ENCODE measurements at places on chromosomes 1 and 21.

DNA sequence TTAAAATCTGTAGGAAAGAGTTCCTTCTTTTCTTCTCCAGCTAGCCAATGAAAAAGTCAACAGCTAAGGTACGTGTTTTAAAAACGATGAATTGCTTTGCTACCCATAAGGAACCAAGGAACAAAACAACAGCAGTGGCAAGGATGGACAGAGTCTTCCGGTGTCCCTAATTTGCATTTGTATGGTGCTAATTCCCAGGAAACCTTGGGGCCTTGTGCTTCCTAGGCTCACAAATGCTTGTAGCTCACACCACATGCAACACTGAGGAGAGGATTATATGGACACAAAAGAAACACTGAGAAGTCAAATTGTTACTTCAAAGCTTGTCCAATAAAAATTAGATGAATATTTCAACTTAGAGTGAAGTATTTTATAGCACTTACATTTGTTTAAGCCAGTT is 1.8 kb upstream of the PGBD5 start:
- DNase-seq, result no peak

- peak; percentile 9 for DNase-seq
These were observed 384.9 kb downstream of the HLX start for GRCh38 chr1:221263831-221264767.

DNA sequence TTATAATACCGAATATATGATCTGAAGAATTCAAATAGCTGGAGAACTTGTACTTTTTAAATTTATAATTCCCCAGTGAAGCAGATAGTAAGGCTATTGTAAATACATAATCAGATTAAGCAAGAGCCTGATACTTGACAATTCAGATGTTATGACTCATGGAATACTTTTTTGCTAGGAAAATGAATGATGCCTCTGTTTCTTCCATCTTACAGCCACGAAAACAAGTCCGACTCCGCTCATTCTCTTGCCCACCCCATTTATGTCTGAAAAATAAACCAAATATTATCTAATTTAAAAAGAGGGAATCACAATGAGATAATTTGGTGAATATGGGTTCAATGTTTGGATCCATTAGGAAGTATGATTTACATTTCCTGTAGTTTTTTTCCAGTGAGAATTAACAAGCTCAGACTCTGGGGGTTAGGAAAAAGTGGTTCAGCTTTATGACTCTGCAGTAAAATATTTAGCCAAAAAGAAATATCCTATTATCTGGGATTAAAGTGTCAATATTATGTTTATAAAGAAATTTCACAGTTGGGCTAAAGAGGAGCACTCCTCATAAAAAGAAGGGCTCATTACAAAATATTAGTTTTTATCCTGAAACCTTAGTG is 50.4 kb upstream of the DAB1 start:
- DNase-seq, result no peak

GRCh38 chr1:87314091-87314490 is 14.6 kb upstream of the LMO4 start:
- DNase-seq, result no peak

DNA sequence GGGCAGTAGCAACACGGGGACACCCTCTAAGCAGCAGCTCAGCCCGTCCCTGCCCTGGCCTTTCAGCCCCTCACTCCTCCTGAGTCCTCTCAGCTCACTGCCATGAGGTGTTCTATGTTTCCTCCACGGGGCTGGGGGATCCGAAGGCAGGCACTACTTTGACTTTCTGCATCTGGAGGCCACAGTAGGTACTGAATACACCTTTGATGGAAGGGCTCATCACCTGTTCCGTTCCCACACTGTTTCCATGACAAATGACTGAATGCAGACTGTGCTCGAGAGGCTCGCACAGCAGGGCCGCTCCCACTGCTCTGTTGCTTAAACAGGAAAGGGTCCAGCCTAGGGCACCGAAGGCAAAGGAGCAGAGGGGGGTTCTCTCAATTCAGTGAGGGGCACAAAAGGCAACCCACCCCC is 77.6 kb upstream of the DNAH14 start:
- DNase-seq, result no peak

DNA sequence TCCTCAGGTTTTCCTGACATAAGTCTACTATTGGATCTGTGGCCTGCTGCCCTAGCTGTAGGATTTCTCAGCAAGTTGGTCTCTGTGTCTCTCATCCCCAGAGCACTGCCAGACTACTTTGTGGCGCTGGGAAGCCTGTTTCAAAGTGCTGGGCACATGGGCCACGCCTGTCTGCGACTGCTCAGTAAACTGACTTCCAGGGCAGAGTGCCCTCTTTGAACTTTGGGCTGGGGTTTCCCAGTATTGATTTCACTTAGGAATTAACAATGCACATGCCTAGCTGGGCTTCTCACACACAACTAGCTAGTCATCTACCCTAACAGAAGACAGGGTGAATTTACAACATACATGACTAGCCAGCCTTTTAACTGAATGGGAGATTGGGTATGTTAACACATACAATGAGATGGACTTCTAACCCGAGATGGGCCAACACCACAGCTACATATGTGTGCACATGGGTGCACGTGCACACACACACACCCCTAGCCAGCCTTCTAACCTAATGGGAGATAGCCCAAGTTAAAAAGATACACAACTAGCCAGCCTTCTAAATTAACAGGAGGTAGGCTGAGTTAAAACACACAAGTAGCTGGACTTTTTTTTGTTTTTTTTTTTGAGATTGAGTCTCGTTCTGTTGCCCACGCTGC is 6.9 kb upstream of the TRIM17 start:
- DNase-seq, result no peak

DNA sequence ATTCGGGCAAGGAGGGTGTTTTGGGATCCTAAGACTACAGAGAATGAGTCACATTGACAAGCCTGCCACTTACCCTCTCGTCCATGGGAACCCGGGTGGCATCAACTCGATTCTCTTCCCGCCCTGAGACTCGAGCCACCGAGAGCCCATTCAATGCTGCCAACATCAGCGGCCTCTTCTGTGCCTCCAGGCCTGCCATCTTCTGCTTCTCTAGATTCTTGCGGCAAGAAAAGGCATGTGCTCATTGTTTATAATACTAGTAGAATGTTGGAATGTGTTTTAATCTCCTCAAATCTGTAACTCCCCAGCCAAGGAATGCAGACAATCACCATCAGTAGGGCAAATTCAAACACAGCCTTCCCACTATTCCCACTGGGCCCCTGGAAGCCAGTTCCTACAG is 96.9 kb downstream of the SMYD2 start:
- no peak for DNase-seq

DNA sequence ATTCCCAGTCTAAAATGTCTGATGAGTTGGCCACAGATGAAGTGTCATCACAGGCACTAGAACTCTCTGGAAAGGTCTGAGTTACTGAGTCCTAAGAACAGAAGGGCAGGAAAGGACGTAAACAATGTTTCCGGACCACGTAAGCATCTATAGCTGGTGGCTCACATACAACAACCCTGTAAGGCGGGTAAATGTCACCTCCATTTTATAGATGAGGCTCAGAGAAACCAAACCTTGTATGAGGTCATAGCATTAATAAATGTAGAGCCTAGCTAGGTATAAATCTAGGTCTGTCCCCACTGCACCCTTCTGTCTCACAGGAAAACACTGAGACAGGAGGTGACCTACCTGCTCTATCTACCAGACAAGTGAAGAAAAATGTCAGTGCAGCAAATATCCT is 86.6 kb downstream of the CSMD2 start:
- DNase-seq, result no peak

GRCh38 chr21:14766241-14766640 is 220.1 kb upstream of the SAMSN1 start:
- DNase-seq, result no peak

DNA sequence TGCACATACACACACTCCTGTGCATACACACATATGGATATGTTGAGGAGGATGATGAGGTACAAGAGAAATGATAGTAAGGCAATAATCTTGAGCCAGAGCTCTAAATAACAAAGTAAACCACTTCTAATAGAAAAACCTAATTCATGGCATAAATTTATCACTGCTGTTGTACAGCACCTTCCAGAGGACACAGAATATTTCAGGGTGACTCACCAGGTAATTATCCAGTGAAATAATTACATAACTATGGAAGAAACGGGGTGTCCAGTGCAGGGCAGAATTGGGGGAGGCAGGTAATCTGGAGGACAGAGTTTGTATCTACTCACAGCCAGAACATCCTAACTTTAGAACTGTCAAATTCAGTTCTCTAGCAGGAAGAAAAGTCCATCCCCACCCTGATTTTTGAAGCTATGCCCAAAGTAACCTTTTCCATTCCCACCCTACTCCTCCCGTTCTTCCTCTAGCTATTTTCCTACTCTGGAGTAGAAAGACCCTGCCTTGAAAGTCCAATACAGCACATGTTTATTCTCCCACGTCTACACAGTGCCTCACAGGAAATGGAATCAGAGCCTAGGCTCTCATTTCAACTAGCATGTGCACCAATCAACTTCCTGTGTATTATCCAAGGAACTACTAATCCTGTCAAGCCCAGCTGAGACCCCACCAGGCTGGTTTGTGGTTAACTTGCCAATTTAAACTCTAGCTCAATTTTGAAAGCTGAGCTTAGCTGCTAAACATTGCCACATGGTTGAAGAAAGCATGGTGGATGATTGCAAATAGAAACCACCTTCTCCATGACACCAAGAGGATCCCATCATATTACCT is 96.6 kb downstream of the PTPN14 start:
- DNase-seq, result no peak

- DNase-seq, result no peak
These were observed 4.5 kb upstream of the INKA2 start for GRCh38 chr1:111743679-111744101.

DNA sequence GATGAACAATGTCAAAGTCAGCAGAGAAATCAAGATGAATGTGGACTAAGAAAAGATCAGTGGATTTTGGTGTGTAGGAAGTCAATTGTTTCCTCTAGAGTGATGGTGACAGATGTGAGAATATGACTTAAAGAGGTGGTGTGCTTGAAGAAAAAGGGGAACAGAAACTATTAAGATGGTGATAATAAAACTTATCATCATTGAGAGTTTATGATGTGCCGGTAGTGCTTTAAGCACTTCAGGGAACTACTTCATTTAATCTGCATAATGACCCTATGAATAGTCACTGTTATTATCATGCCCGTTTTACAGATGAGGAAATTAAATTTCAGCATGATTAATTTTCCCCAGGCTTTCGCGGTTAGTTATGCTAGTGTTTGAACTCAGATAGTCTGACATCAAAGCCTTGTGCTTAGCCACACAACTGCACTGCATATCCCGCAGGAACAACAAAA is 246.9 kb upstream of the LRRC7 start:
- DNase-seq, result no peak

DNA sequence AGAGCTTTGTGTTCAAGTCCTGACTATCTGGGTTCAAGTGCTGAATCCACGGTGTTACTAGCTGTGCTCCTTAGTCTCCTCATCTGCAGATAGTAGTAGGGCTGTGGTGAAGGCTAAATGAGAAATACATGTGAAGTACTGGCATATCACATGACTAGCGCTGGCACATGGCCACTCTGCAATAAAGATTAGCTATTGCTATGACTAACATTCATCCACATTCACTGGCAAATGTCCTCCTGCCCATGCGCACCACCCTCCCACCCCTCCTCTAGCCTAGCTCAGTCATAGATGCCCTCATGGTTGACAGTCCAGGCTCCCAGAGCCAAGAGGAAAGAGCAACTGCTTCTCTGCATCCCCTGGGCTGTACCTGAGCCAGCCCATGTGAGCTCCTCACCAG is 8.5 kb upstream of the COL8A2 start:
- DNase-seq, result no peak

GRCh38 chr21:39004634-39005501 is 178.4 kb downstream of the PSMG1 start:
- DNase-seq, result no peak

DNA sequence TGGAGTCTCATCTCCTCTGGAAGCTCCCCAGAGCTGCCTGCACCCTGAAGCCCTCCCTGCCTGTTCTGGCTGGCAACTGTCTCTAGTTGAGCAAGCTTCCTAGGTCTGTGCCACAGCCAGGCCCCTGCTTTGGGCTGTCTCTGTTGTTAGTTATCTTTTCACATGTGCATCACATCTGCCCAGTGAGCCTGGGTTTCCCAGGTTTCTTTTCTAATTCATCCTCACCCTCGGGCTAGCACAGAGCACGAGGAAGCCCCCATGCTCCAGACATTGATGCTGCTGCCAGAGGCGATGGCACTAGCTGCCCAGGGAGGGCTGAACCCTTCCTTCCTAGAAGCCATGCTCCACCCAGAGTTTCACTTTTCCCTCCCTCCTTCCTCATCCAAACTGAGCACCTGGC is 27.2 kb downstream of the RASSF5 start:
- no peak for DNase-seq

GRCh38 chr21:39386194-39386593 is 37.3 kb upstream of the HMGN1 start:
- no peak for DNase-seq

GRCh38 chr1:18197299-18197698 is 89.7 kb downstream of the IGSF21 start:
- no peak for DNase-seq

DNA sequence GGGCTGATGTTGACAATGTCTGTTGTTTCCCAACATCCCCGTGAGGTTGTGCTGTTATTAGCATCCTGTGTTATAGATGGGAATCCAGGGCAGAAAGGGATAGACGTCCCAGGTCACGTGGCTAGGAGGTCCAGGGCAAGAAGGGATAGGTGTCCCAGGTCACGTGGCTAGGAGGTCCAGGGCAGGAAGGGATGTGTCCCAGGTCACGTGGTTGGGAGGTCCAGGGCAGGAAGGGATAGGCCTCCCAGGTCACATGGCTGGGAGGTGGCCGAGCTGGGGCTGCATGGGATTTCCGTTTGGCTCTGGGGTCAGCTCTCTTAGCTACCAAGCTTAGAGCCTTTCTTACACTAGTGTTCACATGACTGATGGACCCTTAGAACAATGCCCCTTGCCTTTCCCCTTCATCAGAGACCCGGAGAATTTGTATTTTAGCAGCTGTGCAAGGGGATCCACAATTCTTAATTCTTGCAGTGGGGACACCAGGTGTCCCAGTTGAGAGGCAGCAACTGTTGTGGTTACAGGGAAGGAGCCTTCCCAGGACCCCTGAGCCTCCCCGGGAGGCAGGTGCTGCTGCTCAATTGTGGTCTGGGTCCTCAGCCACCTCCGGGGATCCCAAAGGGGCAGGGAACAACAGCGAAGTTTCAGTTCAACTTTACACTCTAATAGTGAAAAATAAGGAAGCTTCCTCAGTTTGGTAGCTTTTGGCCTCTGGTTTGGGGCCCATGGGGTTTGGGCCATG is 69.2 kb downstream of the UMODL1 start:
- DNase-seq, result no peak

GRCh38 chr1:153347856-153348255 is 785 bp downstream of the PGLYRP4 start:
- no peak for DNase-seq

DNA sequence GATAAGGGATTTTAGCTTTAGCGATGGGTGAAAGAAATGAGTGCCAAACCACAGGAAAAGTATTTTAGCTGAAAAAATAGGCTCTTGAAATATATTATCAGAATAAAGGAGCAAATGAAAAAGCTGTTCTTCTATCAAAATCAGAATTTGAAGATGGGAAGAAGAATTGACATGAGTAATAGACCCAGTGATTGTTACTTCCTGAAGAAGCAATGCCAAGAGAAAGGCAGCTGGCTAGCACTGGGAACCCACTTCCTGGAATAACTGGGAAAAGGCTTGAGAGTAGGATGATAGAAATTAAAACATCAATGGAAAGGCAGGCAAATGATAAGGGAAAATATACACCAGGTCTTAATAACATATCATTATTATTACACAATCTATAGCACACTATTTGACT is 29.9 kb upstream of the LYPLAL1 start:
- no peak for DNase-seq

- DNase-seq, result no peak
These were observed 36.9 kb downstream of the EIF2D start for GRCh38 chr1:206575165-206575893.
